ENCODE measurements at places on chromosomes 12 and 14. TPM values are rescaled to one million over a fixed set of nuclear protein-coding genes. Genes with fewer than 3 reads are reported as not detected.

Gene SYNDIG1L
- total RNA-seq, result 0.26 TPM

Gene VRTN
- 0.32 TPM for total RNA-seq

Gene IFI27
- 478 TPM for total RNA-seq

Gene LRRC10
- total RNA-seq, result not detected

Gene ACSM4
- not detected for total RNA-seq

Gene TAS2R50
- 1.3 TPM for total RNA-seq

Data from mucosa of gallbladder (tissue), 1 donor.